ENCODE measurements at places on chromosomes 13 and 19.

DNA sequence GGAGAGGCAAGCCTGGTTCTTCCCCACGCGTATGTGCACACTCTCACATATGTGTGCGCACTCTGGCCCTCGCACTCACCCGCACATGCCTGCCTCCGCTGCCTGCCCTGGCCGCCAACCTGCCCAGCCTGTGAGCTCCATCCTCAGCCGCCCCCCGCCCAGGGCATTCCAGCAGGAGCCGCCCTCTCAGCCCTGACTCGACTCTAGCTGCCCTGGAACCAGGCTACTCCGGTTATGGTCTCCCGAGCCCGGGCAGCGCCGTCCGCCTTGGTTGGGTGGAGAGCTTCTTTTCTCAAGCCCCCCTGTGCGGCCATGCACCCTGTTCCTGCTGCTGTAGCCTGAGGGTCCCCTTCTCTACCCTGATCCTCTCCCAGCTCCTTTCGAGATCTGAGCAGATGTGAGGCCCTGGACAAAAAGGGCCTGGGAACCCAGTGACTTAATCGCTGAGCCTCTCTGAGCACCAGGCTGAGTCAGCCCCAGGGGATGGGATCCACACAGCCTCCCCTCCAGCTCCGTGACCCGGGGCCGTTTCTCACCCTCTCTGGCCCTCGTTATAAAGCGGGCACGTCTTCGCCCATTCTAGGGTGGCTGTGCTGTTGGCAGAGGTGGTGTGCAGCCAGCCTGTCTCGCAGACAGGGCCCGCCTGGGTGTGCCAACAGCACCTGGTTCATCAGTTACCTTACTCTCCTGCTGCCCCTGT is 191.5 kb downstream of the TEX29 start:
- DNase-seq, result no peak

DNA sequence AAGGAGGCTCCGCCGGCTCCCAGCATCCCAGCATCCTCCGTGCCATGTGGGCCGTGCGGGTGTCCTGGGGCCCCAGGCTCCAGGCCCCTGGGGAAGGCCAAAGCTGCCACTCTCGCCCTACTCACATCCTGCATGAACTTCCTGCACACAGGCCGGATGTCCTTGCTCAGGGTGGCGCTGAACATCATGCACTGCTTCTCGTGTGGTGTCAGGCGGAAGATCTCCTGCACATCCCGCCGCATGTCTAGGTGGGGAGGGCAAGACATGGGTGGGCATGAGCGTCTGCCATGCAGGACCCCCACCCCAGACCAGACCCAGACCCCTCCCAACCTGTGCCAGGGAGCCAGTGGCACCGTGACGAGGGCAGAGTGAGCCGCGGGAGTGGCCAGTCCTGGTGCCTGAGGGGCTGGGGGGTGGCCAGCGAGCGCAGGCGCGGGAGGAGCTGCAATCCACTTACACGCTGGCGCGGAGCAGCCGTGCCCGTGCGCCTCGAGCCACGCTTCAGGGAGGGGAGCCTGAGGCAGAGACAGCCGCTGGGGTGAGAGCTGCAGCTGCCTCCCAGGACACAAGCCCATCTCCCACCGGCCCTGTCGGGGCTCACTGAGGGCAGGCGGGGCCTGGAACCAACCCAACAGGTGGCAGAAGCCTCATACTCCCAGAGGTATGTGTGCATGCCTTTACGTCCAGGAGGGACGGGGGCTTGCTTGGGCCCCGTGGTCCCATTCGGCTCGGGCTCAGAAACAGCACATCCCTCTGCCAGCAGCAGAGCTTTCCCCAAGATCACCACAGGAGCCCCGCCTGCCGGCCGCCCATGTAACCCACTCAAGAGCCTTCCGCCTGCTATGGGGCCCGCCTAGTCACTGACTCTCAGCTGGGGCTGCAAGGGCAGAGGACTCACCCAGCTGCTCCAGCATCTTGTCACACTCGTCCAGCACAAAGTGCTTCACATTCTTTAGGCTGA is 8.8 kb downstream of the DDX39A start:
- peak; percentile 49 for DNase-seq

DNA sequence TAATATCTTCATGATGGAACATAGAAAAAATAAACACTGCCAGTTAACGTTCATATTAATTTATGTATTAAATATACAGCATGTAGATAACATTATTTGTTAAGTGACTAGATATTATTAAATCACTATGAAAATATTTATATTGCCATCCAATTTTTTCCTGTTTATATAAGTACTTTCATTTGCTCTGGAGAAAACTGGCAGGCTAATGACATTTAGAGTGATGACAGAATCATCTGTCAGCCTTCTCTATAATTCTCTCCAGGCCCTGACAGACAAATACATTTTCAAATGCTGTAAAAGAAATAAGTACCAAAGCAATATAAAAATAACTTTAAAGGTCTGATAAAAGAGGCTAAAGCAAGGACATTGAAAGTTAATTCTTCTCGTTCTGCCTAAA is 2556.7 kb upstream of the PCDH20 start:
- no peak for DNase-seq

- no peak for DNase-seq
Measured at GRCh38 chr13:42883142-42883541, 101.8 kb downstream of the FAM216B start.

DNA sequence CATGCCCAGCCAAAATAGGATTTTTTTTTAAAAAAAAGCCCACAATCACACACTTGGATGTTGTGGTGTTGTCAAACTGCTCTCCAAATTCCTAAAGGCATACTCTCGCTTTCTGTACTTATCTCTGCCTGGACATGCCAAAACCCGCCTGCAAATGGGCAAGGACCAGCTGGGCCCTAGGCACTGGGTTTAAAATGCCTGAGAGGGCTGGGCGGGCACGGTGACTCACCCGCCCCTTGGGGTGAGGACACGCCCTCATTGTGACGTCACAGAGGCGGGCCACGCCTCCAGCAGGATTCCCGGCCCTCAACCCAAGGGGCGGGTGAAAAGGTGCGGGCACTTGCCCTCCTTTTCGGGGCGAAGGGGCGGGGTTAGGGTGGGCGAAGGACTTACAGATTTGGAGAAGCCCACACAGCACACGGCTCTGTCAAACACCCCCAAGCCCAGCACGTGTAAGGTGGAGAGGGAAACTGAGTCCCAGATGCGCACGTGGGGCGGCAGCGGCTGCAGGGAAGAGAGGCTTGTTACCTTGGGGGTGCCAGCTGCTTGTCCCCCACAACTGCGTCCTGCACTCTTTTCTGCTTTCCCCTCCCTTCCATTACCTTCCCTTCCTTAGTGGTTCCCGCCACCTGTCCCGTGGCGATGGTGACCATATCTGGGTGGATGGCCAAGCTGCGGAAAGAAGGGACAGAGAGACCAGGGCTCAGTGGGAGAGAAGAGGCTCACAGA is 6.6 kb downstream of the EML2 start:
- DNase-seq, result peak; percentile 73
